Activated CD4-positive, alpha-beta T cell treated with anti-CD3 and anti-CD28 coated beads, Interleukin-2, Interleukin-6, amounts not matched to agents 100 ng/mL and 50 ng/mL, durations not matched to agents 16 hours and 8 hours (primary cell): ENCODE measurements at places on chromosomes 13 and 19.

DNA sequence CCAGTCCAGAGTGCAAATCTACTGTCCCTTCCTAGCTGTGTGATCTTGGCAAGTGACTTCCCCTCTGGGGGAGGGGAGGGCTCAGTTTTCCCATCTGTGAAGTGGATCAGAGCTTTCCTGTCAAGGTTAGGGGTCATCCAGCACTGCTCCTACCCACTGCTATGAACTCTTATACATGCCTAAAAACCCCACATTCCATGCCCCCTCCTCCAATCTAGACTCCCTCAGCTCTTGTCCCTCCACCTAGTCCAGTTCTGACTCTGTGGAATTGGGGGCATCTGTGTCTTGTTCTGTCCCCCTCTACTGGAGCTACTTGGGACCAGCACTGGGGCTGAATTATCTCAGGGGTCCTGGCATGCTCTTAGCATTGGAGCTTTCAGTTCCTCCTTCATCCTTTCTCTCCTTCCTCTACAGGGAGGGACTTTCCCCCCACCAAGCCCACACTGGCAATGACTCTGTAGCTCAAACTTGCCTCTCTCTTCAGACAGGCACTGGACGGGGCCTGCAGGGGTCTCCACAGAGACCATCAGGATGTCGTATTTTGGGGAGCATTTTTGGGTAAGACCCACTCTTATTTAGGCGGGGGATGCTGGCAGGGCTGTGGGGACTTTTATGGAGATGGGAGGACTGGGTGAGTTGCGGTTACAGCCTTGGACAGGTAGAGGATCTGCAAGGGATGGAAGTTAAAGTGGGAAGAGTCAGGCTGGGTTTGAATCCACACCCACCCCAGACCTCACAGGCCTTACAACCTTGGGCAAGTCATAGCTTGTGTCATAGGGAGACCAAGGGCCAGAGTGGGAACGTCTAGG, 3.6 kb downstream of the FCHO1 start:
- no peak for DNase-seq

- DNase-seq, result no peak
These were observed 2689.7 kb downstream of the PCDH9 start for GRCh38 chr13:64540468-64540867.

DNA sequence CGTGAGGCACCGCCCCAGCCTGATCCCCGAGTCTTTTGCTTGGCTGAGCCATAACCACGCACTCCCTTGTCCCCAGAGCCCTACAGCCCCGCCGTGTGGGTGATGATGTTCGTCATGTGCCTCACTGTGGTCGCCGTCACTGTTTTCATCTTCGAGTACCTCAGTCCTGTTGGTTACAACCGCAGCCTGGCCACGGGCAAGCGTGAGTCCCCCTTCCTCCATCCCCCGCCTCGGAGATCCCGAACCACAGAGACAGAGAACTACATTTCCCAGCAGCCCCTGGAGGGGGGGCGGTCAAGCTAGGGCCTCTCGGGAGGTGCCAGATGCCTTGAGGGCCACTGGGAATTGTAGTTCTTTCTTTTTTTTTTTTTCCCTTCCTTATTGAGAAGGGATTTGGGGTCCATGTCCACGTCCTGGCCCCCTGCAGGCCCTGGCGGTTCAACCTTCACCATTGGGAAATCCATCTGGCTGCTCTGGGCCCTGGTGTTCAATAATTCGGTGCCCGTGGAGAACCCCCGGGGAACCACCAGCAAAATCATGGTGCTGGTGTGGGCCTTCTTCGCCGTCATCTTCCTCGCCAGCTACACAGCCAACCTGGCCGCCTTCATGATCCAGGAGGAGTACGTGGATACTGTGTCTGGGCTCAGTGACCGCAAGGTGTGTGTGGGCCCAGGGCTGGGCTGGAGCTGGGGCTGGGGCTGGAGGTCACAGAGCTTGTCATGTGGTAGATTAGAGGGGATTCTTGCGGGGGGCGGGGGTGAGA, 25.9 kb downstream of the GRIN2D start:
- peak; percentile 88 for DNase-seq

DNA sequence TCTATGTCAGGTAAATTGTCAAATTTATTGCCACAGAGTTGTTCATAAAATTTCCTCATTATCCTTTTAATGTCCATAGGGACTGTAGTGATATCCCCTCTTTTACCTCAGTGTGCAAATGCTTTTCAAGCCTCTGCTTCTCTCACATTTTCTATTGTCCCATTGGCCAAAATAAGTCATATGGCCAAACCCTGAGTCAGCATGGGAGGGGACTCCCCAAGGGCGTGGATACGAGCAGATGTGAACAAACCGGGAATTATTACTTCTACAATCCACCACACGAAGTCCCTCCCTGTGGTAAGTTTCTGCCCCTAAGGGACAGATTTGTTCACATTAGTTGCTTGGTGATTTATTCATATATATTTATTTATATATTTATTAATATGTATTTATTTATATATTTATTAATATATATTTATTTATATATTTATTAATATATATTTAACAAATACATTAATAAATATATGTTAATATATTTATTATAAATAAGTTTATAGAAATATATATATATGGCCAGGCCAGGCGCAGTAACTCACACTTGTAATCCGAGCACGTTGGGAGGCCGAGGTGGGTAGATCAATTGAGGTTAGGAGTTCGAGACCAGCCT, 20.1 kb upstream of the CAMSAP3 start:
- no peak for DNase-seq

- DNase-seq, result no peak
These were observed 290.4 kb downstream of the TEX29 start for GRCh38 chr13:111610879-111611278.

DNA sequence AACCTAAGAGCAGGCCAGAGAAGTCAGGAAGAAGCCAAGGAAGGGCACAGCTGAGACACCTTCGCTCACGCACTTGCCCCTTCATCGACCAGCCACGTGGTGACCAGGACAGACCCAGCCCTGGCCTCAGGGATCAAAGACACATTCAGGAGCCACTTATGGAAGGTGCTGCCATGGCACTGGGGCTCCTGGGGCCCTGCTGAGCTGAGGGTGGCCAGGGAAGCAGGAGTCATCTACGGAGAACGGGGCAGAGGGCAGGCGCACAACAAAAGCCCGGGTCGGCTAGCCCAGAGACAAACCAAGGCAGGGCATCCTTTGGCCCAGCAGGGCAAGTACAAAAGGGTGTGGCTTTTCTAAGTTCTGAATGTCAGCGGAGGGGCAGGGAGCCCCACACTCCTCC, 2.3 kb downstream of the PLPP2 start:
- no peak for DNase-seq

- no peak for DNase-seq
These were observed 209.5 kb downstream of the DNAJC15 start for GRCh38 chr13:43232873-43233265.

DNA sequence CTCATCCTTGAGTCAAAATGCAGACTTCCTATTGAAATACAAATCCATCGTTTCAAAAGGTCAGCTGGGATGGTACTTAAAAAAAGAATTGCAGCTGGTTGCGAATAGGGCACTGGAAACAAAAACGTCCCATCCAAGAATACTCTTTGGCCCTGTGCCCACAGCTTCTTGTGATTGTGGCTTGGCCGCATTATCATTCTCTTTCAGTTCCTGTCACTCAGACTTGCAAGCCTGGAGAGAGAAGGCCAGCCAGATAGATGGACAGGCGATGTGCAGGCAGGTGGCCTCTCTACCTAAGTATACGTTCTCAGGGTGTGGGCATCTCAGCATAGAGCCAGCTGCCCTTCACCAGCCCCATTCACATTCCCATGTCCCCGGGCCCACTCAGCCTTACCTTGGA, 208.5 kb upstream of the ZNF536 start:
- DNase-seq, result no peak

- peak; percentile 82 for DNase-seq
These were observed 16.3 kb upstream of the TSPAN16 start for GRCh38 chr19:11279505-11280236.

- no peak for DNase-seq
These were observed 65.8 kb downstream of the FREM2 start for GRCh38 chr13:38752686-38753085.

DNA sequence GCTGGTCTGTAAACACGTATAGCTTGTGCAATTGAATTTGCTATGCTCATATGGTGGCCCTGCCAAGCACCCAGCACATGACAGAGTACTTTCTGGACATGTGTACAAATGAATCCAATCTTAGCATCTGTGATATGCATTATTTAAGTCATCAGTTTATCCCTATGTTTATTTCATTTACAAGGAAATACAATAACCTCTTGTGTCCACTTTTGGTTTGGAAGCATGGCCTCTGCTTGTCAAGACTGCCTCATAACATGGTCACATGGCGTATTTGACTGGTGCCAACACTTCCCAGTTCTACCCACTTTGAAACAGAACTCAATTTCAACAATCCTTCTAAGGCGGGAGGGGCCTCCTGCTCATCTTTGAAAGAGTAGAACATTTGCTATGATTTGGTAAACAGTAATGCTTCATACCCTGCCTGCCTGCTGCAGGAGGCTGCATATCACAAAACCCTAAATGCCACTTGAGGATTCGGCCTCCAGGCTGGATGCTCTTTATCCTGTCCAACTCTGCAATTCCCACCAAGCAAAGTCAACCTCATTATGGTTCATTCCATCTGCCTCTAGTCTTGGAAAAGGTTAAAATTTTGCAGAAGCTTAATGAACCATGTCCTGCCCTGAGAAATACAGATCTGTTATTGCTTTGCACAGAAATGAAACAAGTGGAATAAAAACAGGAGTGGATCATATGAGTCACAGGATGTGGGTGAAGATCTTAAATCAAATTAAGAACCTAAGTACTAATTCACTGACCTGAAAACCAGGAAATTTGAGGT, 151.3 kb downstream of the CYSLTR2 start:
- peak; percentile 78 for DNase-seq

- DNase-seq, result no peak
These were observed 3.8 kb downstream of the LRRC4B start for GRCh38 chr19:50564229-50565105.

- no peak for DNase-seq
These were observed 67.3 kb upstream of the SACS start for GRCh38 chr13:23500849-23501248.

- DNase-seq, result peak; percentile 94
These were observed at the start of gene EEF2 for GRCh38 chr19:3984908-3985642. Gene EEF2, minus strand, starts transcription at chr19:3985463. Its CDS starts 83 bp downstream, at chr19:3985380.

DNA sequence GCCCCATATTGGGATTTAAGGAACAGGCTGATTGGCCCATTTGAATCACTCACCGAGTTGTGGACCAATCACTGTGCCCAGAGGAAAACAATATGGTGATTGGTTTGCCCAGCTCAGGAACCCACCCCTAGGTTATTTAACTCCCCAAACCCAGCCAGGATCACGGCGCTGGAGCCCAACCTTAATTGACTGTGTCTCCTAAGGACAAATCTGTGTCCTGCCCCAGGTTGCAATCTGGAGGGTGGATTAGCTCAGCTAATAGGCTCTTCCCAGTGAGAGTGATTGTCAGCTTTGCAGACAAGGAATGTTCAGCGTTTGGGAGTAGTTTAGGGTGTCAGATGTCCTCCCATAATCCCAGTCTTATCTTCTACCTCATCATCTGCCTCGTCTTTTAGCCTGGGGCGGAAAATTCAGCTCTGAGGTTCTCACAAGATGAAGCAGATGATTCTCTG, 3.5 kb upstream of the ZNF358 start:
- DNase-seq, result no peak

DNA sequence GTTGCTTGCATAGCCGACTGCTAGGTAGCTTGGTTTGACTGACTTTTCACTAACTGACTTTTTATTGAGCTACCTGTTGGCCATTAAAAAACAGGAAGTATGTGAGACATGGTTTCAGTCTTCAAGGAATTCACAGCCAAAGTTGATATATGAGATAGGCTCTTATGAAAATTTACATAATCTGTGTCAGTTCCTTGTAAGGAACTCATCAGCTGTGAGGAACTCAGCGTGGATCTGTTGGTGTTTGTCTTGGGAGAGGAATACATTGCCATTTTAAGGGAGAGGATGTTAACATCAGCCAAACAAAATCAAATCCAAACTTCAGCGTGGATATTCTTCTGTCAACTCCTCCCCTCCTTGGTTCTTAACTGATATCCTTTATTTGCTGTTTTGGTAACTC, 2.0 kb downstream of the RNF113B start:
- no peak for DNase-seq

DNA sequence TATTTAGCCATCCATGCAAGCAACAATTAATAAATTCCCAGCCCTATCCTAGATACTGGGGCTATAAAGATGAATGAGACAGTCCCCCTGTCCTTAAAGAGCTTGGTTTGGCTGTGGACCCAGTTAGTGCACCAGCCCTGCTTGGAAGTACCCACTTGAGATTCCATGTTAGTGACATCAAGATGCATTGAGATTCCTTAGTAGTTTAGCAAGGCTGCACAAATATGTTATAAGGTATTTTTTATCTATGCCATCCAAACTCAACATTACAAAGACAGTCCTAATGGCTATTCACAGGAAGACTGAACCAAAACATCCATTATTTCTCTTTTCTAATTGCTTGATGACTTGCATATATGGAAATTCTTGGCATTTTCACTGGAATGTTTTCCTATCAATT, 48.8 kb upstream of the RAP2A start:
- DNase-seq, result no peak

DNA sequence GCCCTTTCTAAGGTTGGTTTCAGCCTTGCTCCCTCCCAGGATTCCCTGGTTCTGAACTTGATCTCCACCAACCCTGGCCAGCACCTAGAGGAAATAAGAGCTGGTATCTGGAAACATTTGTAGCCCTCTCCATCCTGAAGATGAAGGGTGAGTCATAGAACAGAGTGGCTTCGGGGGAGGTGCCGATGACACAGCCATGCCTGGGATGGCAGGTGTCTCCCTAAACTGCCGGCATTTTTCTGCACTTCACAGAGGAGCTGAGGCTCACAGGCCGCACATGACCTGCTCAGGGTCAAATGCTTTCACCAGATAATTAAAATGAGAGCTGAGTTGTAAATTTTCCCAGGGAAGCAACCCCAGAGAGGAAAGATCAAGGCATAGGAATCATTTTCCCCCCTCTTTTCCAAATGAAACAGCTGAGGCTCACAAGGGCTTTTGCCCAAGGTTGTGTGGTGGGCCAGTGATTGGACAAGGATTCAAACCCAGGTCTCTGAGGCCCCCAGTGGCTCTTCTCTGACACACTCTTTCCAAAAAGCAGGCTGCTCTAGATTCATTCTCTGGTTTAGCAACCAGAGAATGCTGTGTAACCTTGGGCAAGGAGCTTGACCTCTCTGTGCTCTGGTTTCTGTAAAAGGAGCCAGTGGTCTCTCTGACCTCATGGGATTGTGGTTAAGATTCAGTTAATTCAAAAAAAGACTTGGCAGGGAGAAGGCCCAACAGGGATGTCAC, 1.2 kb upstream of the SLC25A42 start:
- DNase-seq, result peak; percentile 30
